ENCODE measurements at places on chromosomes 2 and 18.
A peak's percentile ranks its signal among the peaks of the same experiment; 100 is the strongest.

DNA sequence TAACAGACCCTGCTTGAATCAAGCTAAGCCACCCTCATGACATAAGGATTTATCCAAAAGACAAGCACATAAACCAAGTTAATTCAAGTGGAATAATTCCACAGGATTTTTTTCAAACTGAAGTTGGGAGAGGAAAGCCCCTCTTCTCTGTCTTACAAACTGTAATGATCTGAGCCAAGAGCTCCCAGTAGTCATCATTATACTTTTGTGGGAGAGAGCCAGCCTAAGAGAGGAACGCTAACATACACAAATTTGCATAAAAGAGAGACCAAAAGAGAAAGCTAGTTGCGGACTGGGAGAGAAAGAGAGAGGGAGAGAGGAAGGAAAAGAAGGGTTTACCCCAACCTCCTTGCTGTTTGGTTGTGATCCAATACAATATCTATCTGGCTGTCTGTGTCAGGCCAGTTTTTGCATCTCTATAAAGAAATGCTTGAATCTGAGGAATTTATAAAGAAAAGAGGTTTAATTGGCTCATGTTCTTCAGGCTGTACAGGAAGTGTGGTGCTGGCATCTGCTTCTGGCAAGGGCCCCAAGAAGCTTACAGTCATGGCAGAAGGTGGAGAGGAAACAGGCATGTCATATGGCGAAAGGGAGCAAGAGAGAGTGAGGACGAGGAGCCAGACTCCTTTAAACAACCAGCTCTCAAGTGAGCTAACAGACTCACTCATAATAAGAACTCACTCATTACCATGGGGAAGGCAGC is 20.8 kb upstream of the PUM2 start:
- DNase-seq, result no peak

DNA sequence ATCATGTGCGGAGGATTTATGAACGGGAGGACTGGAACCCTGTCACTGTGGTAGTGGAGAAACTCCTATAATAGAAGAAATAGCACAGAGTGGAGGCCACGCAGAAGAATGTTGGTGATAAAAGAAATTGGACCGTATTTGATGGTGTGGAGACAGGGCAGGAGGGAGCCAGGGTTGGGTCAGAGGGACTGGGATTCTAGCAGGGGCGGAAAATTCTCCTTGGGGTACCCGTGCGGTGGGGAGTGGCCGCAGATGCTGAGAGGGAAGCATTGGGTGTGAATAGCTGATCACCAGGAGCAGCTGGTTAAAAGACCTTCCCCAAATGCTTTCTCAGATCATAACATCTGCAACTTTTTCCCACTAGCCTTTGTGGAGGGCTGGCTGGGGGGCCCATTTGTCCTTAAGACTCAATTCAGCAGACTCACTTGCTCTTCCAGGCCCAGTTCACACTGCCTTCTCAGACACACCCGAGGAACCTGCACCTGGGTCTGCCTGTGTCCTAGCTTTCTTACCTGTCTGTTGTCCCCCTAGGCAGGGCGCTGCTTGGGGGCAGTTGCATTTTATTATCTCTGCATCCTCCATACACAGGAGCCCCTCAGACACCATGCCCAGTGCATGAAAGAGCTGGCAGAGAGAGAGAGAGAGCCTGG is 7.1 kb downstream of the SH3BP4 start:
- DNase-seq, result no peak

GRCh38 chr2:57516698-57517340 is 529.8 kb upstream of the VRK2 start:
- DNase-seq, result peak; percentile 39

GRCh38 chr18:47863041-47863440 is 67.4 kb downstream of the SMAD2 start:
- DNase-seq, result no peak

GRCh38 chr2:60068755-60069154 is 484.7 kb downstream of the BCL11A start:
- no peak for DNase-seq

DNA sequence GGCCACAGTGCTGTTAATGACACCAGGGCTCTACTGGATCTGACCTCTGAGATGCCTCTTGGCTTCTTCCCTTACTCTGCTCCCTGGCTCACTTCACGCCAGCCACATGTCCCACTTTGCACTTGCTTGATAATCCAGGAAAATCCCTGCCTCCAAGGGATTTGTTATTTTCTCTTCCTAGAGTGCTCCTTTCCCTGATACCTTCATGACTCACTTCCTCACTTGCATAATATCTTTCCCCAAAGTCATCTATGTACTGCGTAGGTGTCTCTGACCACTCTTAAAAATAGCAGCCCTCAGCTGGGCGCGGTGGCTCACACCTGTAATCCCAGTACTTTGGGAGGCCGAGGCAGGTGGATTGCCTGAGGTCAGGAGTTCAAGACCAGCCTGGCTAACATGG is 572.3 kb downstream of the PLCL1 start:
- no peak for DNase-seq

- DNase-seq, result no peak
Observed at GRCh38 chr2:159349674-159350299, 63.3 kb upstream of the WDSUB1 start.

- no peak for DNase-seq
Observed at GRCh38 chr2:159111346-159111927, 143.0 kb downstream of the TANC1 start.

DNA sequence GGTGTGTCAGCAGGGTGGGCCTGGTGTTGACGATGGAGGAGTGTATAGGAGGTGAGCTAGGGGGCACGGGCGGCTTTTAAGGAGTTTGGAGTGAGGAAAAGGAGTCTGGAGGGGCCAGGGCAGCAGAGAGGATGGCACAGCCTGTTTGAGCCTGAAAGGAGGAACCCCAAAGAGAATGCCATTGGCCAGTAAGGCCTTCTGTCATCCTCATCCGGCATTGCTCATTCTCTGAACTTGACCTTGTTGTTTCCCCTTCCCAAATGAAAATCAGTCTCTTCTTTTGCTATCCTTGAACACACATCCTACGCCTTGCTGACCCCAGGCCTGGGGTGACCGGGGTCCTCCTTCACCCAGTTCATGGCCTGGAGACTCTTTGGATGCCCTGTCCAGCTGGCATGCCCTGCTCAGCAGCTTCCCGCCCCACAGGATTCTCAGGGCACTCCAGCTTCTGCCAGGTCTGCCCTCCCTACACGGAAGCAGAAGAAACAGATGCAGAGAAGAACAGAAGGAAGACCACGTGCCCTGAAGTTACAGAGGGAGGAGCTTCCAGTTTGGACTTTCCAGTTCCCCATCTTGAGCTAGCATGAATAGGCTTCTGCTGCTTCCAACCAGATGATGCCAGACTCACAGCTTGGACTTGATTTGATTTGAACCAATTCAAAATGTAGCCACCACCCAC is 20.5 kb upstream of the KIF3C start:
- no peak for DNase-seq

DNA sequence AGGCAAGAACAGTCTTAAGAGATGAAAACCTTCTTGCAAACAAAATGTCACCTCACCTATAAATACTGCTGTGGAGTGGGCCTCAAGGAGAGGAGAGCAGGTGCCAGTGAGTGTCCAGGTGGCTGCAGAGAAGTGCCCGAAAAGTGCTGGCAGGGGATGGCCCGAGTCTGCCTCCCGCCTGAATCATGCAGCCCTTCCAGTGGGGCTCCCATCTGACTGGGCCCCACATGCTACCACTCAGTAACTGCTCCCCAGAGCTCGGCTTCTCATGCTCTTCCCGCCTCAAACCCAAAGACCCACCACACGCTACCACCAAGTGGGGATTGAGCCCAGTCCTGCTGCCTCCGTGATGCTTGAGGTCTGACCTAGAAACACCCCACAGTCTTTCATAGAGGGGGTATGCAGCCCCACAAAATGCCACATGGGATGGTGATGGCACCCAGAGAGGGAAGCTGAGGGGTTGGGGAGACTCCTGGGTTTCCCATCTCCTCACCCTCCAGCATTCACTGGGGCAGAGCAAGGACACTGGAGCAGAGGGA is 7.4 kb downstream of the HS6ST1 start:
- DNase-seq, result no peak

DNA sequence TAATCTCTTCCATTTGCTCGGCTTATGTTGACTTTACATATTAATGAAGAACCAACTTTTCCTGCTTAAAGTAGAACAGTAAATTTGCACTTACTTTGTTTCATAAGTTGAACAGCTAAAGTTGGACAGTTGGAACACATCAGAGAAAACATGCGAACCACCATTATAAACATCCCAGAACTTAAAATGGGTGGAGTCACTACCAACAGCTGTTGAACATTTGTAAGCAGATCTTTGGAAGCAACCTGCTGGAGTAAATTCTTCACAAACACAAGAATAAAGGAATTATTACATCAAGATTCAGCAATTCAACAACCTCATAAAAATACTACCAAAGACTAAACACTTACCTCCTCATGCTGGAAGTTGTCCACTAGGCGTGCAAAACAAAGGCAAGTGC is 96.4 kb upstream of the DNER start:
- no peak for DNase-seq

GRCh38 chr18:48325115-48325665 is 84.0 kb downstream of the ZBTB7C start:
- no peak for DNase-seq

- DNase-seq, result no peak
Observed at GRCh38 chr18:13548106-13548819, 178.1 kb downstream of the FAM210A start.

- DNase-seq, result no peak
Observed at GRCh38 chr2:2871480-2872308, 505.9 kb downstream of the EIPR1 start.

DNA sequence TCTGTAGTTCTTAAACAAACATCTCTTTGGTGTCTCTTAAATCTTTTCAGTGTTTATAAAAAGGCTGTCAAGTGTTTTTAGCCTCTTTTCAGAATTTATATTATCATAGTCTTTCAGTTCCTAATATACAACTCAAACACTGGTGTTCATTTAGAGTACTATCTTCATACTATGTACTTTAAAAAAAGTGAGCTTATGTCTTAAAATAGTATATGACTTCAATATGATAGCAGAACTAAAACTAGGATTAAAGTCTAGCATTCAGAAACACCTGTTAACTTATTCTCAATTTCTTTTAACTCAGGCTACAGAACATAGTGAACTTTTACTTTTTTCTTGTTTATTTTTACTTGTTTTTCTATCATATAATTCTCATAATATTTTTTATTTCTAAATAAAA is 14.7 kb upstream of the IKZF2 start:
- no peak for DNase-seq

DNA sequence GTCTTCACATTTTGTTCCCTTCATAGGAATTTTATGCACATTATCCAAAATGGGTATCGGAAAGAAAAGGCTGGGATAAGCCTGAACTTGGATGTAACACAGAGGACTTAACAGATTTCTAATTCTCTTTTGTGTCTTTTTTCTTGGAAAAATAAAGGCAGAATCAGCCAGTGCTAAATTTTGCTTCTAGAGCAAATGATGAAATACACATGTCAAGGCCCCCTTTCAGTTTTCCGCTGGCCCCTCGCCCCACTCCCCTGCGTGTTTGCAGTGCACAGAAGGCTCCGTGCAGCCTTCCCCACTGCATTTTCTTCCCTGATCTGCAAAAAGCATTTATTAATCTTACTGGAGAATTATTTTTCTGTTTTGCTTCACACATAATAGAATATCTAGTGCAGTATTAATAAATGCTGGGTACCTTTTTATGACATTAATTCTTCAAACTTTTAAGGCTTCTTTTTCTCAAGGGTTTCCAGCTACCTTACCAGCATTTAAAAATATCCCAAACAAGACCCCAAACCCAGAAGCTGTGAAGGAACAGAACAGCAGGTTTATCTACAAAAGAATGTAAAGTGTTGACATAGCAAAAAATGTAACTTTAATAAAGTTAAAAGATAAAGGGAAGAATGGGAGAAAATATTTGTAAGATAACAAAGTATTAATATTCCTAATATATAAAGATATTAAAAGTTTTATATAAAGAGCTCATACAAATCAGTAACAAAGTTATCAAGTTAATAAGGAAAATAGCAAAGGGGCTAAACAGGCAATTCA is 81.3 kb upstream of the SPTBN1 start:
- no peak for DNase-seq

DNA sequence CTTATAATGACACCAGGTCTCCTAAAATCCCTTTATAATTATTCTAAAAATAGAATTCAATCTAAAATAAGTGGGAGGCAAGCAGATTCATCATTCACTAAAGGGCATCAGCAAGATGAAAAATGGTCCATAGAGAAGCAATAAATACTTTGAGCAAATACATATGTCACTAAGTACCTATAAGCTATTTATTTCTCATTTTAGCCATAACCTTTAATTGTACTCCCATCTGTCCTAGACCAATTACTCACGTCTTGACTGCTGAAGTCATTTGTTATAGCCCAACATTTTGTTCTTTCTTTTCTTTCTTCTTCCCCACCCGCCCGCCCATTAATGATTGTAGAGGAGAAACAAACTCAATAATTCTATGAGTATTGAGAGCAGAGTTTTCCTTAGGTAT is 105.7 kb downstream of the MAP2 start:
- no peak for DNase-seq

DNA sequence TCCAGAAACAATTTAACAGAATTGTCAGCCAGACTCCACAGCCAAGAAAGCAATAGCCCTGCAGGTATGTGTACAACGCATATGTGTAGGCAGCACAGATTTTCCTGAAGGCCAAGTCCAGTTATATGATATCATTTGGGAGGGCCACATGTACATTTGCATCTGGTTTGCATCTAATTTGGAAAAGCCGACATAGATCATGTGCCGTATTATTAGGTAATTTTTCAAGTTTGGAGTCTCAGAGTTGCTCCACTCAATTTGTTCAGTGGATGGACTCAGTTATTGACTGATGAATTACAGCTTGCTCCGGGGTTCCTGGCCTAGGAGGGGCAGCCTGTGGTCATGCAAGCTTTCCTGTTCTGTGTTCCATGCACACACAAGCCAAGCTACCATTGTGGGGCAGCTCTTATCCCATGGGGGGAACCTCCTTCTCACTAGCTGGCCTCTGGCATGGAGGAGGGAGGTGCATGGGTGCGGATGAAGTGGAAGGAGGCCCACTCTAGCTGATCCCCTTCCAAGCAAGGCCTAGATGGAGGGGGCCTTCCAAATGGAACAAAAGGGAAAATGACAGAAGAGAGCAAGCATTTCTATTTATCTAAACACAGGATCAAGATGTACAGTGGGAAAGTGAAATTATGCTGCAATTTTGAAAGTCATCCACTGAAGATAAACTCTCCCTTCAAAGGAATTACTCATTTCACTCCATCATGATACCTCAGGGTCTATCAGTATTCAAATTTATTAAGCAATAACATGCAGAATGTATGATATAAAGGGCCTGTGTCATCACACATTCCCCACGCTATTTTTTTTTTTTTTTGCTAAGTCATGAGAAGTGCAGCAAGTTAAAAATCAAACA is 202.6 kb upstream of the SMAD2 start:
- no peak for DNase-seq

Data from neuronal stem cell (in vitro differentiated cells).